ENCODE measurements at places on chromosomes 7 and 10. TPM values are rescaled to one million over a fixed set of nuclear protein-coding genes. Genes with fewer than 3 reads are reported as not detected.
A peak's percentile ranks its signal among the peaks of the same experiment; 100 is the strongest.

- no peak for DNase-seq
Observed at GRCh38 chr7:151327659-151328058, 14.0 kb upstream of the NUB1 start.

DNA sequence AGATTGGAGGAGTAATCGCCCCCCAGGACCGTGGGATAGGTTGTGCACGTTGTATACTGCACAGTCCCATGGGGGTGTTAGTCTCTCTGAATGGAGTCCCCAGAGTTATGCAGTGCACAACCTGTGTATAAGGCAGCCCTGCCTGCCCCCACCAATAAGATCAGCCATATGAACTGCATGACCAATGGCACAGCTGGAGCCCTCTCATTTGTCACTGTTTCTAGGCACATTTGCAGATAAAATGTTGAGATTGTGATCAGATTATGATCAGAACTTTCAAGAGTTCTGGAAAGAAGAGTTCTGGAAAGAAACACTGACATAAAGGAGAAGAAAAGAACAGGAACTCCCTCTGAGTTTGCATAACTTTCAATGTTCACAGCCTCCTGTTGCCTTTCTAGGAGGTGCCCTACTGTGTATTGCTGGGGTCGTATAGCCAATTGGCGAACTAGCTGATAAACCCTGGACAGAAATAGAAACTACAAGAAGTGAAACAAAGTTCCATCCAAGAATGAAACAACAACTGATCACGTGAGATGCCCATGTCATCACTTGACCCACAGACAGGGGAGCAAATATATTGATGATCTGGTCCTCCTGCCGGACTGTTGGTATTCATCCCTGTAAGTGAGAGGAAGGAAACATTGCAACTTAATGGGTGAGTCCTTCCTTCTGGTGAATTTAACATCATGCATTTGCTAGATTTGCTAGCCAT, 49.6 kb upstream of the TOMM7 start:
- no peak for DNase-seq

DNA sequence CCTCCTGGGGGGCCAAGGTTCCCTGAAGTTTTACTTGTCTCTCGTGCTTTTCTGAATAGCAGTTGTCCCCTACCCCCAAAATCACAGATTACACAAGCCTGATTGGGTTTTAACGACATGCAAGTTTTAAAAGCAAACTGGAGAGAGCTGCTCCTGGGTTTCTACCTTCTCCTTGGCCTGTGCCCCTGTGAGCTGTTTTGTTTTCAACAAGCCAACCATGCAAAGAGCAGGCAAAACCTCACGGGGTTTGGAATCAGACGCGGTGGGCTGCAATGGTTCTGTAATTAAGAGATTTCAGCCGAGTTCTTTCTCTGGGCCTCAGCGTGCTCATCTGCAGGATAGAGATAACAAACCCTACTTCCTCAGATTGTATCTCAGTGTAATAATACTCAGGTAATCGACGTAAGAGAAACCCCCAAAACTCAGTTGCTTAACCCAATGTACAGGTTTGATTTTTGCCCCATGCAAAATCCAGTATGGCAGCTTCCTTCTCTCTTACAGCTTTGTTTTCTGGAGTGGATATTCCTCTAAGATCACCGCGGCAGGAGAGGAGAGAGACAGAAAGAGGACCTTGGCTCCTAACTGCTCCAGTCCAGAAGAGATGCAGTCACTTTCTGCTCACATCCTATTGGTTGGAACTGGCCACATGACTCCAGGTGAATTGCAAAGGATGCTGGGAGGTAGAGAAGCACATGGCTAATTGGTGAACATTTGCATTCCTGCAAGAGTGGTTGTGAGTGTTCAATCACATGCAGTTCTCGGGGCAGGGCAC, 42.0 kb downstream of the MYL10 start:
- no peak for DNase-seq

GRCh38 chr10:69879634-69880257, 78.0 kb downstream of the COL13A1 start:
- no peak for DNase-seq

The PWWP2B gene
- polyA plus RNA-seq = 5.6 TPM

DNA sequence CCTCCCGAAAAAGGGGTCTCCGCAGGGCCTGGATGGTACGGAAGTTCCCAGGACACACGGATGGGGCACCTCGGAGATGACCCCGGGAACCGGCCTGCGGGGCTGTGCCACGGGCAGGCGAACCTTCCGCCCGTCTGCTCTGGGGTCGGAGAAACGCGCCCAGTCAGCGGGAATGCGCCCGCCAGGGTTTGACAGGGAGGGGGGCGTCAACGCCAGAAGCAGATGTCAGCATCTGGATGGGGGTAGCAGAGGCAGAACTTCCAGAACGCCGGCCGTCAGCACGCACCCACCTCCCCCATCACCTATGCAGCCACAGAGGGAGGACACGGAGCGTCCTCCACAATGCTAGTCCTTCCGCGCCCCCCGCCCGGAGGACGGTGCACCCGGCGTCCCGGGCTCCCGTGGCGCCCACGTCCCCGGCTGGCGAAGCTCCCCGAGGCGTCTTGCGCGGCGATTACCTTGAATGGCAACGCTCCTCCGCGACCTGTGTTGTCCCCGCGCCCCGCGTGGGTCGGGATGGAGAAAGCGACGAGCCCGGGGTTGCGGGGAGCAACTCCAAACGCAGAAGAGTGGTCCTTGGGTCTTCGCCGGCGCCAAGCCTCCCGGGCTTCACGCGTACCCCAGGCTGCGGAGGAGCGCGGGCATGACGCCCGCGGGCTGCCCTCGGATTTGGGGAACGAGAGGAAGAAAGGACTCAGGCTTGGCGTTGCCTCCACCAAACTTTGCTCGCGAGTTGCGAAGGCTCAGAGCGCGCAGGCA, 561 bp downstream of the FGFR2 start:
- peak; percentile 25 for DNase-seq

The HOGA1 gene
- 0.77 TPM for polyA plus RNA-seq

DNA sequence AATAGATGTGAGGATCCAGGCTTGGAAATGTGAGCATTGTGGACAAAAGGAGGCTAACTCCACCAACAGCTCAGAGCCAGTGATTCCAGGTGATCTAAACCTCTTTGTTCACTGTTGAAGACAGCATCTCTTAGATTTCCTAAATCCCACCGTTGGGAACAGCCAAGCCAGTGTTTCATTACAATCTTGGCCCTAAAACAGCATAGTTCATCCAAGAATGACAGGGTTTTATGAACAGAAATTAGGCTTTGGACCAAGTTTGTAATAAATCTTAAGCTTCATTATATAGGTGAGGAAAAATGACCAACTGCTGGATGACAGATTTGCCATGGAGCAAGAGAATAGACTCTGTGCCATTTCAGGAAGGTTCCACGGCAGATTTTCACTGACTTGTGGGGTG, 65.8 kb downstream of the MTURN start:
- DNase-seq = no peak

- DNase-seq = no peak
Observed at GRCh38 chr10:71840958-71841335, 10.1 kb downstream of the PSAP start.

The CRPPA gene
- 6.2 TPM for polyA plus RNA-seq

The PNLIPRP1 gene
- polyA plus RNA-seq = not detected

- no peak for DNase-seq
Observed at GRCh38 chr7:74231232-74231590, 21.4 kb downstream of the LAT2 start.

The VAX1 gene
- not detected for polyA plus RNA-seq

DNA sequence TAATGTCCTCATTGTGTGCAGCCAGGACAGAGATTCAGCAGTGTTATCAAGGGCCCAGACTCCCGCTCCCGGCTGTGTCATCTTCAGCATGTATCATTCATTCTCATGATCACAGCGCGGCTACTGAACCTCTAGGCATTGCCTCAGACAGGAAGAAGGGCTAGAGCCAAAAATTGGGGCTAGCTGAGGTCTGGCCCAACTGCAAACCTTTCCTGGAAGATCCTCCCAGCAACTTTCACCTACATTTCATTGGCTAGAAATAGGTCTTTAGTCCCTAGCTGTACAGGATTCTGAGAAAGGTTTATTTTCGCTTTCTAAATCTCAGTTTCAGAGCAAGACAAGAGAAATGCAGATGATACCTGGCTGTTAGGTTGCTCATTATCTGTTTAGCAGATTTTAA, 81.9 kb downstream of the CREM start:
- no peak for DNase-seq

DNA sequence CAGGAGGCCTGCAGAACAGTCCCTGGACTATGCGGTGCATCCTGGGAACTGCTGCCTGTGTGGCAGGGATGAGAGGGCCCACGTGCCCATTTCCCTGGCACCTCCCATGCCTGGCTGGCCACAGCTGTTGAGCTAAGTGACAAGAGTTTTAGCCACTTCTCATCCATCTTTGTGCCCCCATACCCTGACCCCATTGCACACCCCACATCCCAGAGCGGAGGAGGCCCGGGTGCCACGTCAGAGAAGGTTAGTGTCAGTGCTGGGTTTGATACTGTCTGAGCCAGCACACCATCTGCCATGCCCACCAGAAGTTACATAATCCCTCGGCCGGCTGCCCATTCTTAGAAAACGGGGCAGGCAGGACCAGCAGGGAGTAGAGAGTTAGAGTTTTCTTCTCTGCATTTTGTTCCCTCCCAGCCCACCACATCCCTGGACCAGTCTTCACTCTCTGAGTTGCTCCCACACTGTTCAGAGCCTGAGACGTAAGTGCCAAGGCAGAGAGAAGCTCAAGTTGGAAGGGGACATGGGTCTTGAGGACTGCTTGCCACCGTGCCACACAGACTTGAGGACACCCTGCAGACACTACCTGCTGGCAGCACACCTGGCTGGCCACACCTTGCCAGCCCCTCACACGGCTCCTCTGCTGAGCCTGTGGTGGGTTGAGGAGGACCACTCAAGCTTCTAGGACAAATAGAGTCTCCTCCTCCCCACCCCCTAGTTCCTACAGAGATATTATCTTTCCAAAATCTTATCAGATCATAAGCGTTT, 13.1 kb downstream of the UNC5B start:
- DNase-seq = no peak

GRCh38 chr10:92573091-92573797, 649 bp downstream of the IDE start:
- peak; percentile 20 for DNase-seq

DNA sequence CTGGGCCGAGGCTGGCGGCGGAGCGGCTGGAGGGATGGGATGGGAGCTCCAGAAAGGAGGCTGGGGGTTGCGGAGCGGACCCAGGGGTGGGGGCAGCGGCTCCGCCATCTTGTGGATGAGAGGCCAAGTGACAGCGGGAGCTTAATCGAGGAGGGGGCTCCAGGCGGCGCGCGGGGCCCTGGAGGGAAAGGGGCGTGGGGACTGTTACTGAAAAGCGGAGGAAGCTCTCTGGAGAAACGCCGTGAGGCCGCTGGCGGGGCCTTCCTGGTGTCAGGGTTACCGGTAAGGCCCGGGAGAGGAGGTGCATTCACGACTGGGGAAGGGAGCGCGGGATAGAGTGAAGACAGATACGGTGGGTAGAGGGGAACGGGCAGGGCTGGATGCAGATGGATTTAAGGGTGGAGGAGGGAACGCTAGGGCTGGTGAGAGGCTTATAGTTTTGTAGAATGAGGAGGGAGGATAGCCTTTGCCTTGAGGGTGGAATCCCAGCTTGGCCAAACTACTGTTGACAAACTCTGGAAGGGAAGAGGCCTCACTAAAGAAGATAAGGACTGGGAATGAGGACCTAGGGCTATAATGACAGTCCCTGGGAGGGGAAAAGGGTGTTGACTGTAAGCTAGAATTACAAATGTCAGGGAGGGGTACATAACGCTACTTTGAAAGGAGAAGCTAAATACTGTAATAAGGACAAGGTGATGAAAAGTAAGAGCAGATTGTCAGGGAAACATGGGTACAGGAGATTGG, 535 bp downstream of the BTRC start:
- peak; percentile 59 for DNase-seq

DNA sequence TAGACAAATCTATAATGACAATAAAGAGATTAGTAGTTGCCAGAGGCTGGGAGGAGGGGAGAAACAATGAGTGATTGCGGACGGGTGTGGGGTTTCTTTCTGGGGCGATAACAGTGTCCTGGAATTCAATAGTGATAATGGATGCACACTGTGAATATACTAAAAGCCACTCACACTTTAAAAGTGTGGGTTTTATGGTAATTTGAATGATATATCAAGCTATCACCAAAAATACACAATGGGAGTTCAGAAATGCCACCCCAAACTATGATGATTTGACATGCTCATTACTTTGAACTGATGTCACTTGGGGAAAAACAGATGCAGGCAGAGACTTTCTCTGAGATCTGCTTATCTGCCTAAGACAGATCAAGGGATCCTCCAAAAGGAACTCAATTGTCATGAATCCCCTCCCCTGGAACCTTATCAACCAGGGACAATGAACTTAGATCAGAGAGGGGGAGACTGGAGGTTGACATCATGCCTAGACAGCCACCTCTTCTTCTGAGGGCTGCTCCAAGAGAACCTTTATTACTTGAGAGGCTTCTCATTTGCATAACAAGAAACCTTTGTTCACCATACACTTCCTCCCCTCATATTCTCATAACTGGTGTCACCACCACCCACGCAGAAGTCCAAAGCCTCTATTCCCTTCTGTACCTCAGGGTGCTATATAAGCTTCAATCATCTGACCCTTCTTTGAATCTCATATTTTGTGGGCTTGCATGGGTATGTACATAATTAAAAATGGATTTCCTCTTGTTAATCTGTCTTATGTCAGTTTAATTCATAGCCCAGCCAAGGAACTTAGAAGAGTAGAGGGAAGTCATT, 14.8 kb upstream of the ZC3HAV1 start:
- no peak for DNase-seq

GRCh38 chr10:5573968-5574641, 49.3 kb downstream of the CALML3 start:
- DNase-seq = no peak

The BUB3 gene
- 56.5 TPM for polyA plus RNA-seq

The AQP1 gene
- polyA plus RNA-seq = 111 TPM

DNA sequence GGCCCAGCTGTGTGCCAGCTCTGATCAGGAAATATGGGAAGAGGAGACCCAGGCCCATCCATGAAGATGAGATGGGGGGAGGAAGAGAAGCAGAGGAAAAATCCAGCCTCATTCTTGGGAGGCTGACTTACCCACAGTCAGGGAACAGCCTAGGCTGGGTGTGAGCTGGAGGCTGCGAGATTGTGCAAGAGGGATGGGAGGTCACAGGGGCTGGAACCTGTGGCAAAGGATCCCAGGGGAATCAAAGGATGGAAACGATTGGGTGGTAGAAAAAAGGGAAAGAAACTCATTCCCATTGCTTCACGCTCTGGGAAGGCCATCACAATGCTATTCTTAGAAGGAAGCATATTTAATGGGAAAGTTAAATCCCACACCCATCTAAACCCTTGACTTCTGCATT, 26.7 kb upstream of the CRHR2 start:
- no peak for DNase-seq

GRCh38 chr7:1666317-1666822, 3.7 kb upstream of the ELFN1 start:
- no peak for DNase-seq
